ENCODE measurements at places on chromosomes 16 and 17. TPM values are rescaled to one million over a fixed set of nuclear protein-coding genes. Genes with fewer than 3 reads are reported as not detected.

GRCh38 chr16:71296584-71297340, 7.6 kb upstream of the CMTR2 start:
- no peak for DNase-seq

DNA sequence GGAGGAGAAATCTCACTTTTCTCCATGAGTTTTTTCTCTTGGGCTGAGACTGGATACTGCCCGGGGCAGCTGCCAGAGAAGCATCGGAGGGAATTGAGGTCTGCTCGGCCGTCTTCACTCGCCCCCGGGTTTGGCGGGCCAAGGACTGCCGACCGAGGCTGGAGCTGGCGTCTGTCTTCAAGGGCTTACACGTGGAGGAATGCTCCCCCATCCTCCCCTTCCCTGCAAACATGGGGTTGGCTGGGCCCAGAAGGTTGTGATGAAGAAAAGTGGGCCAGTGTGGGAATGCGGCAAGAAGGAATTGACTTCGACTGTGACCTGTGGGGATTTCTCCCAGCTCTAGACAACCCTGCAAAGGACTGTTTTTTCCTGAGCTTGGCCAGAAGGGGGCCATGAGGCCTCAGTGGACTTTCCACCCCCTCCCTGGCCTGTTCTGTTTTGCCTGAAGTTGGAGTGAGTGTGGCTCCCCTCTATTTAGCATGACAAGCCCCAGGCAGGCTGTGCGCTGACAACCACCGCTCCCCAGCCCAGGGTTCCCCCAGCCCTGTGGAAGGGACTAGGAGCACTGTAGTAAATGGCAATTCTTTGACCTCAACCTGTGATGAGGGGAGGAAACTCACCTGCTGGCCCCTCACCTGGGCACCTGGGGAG, 19.1 kb downstream of the NGFR start:
- DNase-seq = no peak

DNA sequence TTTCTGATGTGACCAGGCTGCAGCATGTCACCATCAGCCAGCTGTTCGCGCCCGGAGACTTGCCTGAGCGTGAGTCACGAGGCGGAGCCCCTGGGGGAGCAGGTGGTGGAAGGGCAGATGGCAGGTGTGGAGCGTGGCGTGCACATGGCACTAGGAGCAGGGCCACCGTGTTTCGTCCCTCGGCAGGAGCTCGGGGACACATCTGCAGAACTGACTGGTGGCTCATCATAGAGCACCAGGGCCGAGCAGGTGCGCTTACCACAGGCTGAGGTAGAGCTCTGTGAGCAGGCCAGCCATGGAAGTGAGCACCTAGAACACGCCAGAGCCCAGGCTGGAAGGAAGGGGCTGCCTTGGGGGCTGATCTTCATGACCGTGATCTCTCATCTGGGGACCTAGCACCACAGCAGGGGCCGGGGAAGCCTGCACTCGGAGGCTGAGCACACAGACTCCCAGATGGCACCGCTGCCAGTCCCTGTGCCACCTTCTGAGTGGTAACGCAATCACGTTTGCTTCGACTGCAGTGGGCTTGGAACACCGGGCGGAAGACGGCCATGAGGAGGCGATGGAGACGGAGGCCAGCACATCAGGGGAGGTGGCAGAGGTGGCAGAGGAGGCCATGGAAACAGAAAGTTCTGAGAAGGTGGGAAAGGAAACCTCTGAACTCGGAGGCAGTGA, 61.8 kb upstream of the ENDOV start:
- DNase-seq = peak; percentile 57

GRCh38 chr17:9700136-9700535, 54.8 kb downstream of the USP43 start:
- DNase-seq = no peak

DNA sequence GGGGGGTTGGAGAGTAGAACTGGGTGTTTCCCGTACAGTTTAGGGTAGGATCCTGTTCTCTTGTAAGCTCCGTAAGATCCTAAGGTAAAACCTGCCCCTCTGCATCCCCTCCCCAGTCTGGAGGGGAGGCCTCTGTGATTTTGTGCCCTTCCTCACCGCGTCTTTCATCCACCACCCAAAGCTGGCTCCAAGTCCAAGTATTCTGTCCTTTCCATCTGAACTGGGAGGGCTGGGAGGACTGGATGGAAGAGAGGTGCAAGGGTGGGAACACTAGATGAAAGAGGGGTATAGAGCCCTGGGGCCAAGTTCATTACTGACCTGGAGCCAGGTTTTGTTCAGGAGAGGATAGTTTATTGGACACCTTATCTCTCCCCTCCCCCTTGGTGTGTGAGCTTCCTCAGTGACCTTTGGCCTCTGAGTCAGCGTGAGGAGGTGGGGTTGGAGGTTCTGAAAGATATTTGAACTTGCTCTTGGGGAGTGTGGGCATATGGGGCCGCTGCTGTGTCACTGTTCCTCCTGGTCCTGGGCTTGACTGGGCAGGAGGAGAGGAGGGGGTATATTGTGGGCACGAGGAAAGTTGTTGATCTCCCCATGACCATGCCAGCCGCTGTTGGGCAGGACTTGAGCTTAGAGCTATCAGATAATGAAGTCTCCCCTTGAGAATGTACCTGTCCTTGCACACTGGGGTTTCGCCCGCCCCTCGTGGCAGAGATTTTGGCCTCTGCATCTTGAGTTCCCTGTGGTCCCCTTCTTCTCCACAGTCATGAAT, 1.6 kb downstream of the LASP1 start:
- peak; percentile 85 for DNase-seq

DNA sequence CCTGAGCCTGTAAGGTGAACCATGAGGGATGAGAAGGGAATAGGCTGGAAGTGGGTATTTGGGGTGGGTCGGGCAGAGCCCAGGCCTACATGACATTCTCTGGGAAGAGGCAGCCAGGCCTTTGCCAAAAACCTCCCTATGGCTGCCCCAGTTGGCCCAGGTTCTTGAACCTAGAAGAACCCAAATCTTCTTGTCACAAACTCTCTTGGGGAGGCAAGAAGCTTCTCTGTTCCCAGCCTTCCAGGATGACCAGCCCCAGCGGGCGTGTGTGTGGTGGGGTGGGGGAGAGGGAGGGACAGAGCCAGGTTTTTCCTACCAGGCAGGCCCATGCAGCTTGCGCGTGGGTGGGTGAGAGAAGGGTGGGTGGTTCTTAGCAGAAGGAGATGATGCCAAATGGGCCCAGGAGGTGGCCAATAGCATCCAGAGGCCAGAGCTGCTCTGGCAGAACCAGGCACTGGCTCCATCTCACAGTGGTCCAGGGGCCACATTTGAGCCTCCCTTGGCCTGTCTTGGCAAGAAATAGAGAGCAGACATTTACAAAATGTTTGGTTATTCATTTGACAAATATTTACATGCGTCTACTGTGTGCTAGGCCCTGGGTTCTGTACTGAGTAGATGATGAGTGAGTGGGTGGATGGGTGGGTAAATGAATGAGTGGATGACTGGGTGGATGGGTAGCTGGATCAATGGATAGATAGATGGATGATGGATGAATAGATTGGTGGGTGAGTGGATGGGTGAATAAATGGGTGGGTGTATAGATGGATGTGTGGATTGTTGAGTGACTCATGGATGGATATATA, 44.3 kb upstream of the PLCG2 start:
- DNase-seq = no peak

DNA sequence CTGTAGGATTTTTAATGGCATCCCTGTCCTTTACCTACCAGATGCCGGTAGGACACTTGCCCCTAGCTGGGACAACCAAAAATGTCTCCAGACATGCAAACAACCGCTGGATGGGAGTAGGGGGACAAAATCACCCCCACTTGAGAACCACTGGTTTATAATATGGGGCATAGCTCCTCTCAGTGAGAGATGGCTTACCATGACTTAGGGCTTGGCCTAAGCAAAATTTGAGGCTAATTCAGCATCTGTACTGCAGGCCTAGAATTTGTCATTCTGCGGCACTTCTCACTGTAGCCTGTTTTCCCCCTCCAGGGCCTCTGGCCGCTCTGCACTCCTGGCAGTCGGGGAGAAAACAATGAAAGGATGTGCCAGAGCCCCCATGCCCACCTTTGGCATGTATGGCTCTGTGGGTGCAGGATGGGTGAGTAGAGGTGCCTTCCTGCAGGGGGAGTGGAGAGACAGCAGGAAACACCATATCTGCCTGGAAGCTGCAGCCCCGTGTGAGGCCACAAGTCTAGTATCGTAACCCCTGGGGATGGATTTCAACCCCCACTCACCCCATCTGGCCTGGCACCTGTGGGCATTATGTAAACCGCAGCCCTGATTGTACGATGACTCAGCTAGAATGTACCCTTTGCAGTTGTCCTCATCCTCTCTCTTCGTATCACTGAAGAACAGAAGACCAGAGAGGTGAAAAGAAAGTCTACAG, 268.1 kb downstream of the SOX9 start:
- peak; percentile 96 for DNase-seq

DNA sequence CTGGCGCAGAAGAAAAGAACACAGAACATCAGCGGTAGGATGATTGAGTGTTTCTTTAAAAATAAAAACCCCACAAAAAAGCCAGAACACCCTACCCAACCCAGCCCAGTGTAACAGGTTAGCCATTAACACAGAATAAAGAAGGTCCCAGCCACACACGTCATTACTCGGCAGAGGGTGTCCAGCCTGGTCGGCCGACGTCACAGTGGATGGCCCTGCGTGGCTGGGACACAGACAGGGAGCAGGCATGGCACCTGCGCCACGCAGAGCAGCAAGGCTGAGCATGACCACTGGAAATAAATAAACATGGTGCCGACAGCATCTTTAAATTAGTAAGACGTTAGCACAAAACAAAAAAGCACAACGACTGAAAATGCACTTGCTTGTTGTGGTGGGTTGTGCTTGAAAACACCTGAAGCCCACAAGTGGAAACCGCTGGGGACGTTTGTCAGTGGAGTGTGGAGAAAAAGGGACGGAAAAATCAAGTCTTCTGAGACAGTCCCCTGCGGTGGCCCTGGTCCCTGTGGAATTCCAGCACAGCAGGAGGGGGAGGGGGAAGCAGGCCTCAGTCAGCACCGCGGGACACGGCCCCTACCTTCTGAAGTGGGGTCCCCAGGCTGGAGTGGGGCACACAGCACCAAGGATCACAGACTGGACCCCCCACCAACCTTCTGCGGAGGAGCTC, 39.2 kb downstream of the SLC7A5 start:
- DNase-seq = no peak

- DNase-seq = no peak
These were observed 1.2 kb upstream of the C1QL1 start for GRCh38 chr17:44969144-44969780.

CASKIN1 gene
- 1.0 TPM for total RNA-seq

CMTM2 gene
- total RNA-seq = not detected

CDRT15L2 gene
- total RNA-seq = not detected

Data from myocyte (in vitro differentiated cells).